ENCODE measurements at places on chromosomes 3 and 15.

DNA sequence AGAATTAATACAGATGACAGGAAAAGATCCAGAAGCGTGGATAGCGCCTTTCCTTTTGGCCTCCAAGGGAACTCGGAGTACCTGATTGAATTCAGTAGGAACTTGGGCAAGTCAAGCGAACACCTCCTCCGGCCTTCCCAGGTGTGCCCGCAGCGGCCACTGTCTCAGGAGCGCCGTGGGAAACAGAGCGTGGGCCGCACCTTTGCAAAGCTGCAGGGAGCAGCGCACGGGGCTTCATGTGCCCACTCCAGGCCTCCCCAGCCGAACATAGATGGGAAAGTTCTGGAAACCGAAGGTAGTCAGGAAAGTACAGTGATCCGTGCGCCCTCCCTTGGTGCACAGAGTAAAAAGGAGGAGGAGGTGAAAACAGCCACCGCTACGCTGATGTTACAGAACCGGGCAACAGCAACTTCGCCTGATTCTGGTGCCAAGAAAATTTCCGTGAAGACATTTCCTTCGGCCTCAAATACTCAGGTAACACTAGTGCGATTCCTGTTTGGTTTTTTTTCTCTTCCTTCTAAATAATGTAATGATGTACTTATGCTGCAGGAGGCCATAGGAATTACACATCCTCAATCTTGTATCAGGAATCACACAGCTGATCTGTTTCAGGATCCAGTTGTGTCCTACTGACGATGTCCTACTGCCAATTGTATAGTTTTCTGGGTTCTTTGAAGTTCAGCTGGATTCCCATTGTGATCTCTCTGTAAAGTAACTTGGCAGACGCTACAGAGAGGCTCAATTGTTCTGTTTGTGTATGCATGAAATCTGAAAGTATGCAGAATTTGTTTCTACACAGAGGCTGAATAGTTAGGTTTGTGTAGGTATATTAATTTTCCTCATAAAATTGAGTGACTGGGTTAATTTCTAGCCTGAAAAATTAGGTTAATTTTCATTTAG is 63.1 kb downstream of the CGNL1 start:
- DNase-seq, result no peak

DNA sequence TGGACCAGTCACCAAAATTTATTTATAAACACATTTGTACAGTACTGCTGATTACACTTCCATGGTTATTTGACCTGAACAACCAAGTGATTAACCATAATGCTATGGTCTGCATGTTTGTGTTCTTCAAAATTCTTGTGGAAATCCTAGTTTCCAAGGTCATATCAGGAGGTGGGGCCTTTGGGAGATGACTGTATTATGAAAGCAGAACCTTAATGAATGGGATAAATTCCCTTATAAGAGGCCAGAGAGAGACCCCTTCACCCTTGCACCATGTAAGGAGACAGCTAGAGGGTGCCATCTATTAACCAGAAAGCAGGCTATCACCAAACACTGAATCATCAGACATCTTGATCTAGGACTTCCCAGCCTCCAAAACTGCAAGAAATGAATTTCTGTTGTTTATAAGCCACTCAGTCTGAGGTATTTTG is 1.9 kb downstream of the SCAPER start:
- DNase-seq, result no peak

DNA sequence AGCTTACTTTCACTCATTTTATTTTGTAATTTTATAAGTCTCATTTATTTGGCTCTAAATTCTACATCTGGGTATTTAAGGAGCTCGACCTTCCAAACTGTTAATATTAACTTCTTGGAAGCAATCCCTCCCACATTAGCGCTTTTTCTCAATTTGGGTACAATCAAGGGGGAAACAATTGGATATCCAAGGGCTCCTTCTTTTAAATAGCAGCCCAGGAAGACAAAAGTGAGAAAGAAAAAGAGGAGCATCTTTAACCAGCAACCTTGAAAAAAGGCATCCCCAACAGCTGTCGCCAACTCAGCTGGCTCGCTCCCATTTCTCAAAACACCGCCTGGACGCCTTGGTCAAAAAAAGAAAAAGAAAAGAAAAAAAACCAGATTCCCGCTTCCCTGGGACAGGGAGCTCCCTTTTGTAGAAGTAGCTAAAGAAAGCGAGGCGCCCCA is 873 bp downstream of the C3orf70 start:
- DNase-seq, result no peak

GRCh38 chr15:43118829-43119228 is 13.0 kb upstream of the UBR1 start:
- DNase-seq, result no peak

DNA sequence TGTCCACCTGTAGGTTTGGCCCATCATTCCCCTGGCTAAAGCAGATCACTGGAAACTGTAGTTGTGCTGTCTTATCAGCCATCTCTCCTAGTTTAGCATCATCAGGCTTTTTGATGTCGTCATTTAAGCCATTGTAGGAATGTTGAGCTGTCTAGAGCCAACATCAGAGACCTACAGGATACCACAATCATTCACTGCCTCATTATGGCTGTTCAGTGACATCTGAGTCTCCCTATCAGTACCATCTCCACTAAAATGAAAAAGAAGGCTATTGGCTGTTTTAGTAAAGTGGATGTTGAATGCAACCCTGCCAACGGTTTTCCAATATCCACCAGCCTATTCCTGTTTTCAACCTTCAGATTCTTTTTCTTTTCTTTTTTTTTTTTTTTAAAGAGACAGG is 29.2 kb downstream of the RLBP1 start:
- DNase-seq, result no peak

DNA sequence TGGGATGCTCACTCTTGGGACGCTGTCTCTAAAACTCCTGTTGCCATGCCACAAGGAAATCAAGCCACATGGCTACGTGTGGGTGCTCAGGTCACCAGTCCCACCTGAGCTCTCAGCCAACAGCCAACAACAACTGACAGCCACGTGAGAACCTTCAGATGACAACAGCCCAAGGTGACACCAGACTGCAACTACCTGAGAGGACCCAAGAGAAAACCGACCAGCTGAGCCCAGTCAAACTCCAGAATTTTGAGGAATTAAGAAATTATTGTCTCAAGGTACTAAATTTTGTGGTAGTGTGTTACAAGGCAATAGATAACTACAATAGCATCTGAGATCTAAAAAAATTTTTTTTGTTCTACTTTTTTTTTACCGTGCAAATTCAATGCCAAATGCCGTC is 75.2 kb downstream of the ITGA11 start:
- no peak for DNase-seq

DNA sequence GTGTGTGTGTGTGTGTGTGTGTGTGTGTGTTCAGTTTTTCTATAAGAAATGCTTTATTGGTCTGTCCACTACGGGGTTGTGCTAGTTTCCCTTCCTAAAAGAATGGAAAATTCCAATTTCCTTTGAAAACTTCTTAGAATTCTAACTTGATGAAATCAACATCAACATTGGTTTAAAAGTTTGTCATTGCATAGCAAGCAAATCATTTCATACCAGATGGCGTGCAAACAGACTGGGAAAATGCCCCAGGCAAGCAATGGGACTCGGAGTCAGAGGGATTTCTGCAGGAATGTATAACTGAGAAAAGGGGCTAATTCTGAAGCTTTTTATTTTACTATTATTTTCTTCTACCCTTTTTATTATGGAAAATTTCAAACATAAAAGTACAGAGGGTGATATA is 13.1 kb upstream of the DYNC1LI1 start:
- no peak for DNase-seq
